ENCODE measurements at places on chromosomes 16 and 17.

- no peak for DNase-seq
Measured at GRCh38 chr17:49872754-49873377, 25.0 kb upstream of the TAC4 start.

DNA sequence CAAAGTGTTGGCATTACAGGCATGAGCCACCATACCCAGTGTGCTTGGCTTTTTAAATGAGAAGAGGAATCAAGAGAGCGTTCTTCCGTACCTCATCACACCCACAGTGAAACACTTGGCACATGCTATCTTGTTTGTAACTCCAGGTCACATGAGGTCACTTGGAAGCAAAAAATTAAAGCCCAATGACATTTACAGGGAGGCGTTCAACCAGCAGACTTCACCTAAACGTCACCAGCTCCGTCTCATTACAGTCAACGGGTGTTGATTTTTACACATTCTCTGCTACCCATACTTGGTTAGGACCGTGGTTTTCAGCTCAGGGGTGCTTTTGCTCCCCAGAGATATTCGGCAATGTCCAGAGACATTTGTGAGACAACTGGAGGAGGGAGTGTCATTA is 127.0 kb downstream of the XYLT1 start:
- DNase-seq: no peak

GRCh38 chr17:44069974-44070454 is 521 bp upstream of the G6PC3 start:
- no peak for DNase-seq

- DNase-seq: peak; percentile 70
Measured at GRCh38 chr17:81044764-81045589, 10.0 kb downstream of the BAIAP2 start.

DNA sequence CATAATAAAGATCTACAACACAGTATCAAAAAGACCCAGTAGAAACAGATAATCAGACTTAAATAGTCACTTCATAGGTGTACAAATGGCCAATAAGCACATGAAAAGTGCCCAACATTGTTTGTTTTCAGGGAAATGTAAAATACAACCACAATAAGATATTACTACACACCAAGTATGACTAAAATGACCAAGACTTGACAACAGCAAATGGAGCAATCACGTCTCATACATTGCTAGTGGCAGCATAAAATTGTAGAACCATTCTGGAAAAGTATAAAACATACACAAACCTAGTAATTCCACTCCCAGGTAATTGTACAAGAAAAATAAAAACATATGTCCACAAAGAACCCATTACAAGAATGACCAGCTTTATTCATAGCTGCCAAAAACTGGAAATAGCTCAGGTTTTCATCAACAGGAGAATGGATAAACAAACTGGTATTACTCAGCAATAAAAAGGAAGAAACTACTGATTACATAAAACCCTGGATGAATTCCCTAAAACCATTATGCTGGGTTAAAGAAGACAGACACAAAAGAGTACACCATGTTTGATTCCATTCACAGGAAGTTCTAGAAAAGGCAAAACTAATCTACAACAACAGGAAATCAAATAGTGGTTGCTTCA is 85.6 kb downstream of the TTC19 start:
- no peak for DNase-seq

GRCh38 chr16:27384425-27384824 is 17.5 kb upstream of the IL21R start:
- no peak for DNase-seq

DNA sequence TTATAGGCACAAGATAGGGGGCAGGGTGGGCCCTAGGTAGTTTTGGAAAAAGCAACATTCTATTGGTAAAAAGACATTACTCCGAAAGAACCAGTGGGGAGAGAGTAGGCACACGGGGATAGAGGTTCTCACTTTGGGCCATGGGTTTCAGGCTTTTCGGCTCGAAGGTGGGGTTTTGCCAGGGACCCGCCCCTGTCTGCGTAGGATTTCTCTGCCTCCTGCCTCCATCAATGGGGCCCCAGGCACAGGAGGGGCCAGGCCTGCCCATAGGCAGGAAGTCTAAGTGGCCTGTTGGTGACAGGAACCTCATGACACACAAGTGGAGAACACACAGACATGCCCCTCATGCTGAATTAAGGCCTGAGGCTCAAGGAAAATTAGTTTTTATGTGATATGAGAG is 57.5 kb downstream of the RNF213 start:
- DNase-seq: no peak

All from frontal cortex (tissue), 4 donors.